HCT116 (cell line): ENCODE measurements at places on chromosomes 2 and 18.

DNA sequence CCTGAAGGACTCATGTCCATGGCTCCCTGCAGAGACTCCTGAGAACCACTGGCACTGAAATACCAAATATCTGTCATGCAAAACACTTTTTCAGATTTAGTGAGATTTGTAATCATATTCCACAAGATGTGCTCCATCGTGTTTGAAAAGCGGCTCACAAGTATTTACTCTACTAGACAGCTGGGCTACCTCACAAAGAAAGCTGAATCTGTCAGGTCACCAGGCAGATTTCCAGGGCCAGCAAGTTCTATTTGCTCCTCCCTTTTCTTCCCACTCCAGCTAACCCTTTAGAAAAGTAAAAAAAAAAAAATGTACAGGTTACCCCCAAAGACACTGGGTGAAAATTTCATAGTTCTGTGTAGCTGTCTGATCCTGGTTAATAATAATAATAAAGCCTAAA lies 22.9 kb downstream of the WIPF1 start:
- no peak for DNase-seq
- no peaks in the 10 kb centered on the region for H3K36me3 ChIP-seq
- no peak overlapping the region for H3K4me3 ChIP-seq
- H3K4me1 ChIP-seq, result no peaks in the 10 kb centered on the region
- no peak overlapping the region for H3K27ac ChIP-seq

DNA sequence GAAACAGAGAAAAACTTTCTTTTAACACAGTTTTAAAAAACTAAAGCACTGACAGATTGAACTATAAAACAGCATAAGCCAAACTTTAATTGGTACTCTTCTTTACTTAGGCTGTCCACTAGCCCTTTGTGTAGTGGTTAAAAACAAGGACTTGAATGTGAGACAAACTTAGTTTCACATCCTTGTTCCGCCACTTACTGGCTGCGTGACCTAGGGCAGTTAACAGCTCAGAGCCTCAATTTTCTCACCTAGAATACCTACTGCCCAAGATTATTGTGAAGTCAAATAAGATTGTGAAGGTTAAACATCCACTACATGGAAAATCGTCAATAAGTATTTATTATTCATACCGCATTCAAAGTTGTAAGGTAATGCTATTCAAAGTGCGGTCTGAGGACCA lies 2.0 kb downstream of the WDR35 start:
- DNase-seq, result no peak
- no peaks in the 10 kb centered on the region for H3K36me3 ChIP-seq
- no peaks in the 10 kb centered on the region for H3K27me3 ChIP-seq

DNA sequence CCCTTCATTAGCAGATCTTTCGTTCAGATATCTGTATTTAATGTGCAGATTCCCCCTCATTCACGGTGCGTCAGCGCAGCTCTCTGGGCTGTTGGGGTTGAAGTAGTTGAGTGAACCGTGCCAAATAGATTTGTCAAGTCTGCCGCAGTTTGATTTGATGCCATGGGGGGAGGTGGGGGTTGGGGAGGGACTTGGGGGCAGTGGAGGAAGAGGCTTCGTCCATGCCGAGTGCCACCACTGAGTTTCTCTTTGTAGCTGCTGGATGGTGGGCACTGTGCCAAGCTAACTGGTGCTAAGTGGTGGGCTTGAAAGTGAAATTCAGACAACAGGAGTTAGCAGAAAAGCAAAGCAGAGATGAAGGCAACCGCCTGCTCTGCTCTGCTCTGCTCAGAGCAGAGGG lies 47.9 kb downstream of the NRP2 start:
- H3K27me3 ChIP-seq, result no peaks in the 10 kb centered on the region
- H3K36me3 ChIP-seq, result no peaks in the 10 kb centered on the region
- no peak for DNase-seq

DNA sequence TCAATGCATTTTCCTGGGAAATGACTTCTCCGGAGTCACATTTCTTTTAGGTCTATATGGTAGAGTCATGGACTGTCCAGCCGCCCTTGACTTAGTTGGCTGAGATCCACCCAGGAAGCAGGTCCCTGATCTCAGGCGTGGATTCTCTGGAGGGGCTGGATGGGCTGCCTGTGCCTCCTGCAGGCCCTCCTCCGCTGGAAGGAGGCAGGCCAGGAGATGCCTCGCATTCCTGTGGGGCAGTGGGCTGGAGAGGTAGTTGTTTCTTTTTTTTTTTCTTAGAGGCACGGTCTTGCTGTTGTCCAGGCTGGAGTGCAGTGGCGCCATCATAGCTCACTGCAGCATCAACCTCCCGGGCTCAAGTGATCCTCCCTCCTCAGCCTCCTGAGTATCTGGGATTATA lies 129.0 kb upstream of the MYCN start:
- H3K4me3 ChIP-seq, result no peak overlapping the region
- H3K27me3 ChIP-seq, result peaks cover 1% of the 10 kb centered on the region; the same call in 1 of the 2 replicates
- DNase-seq, result no peak
- H3K36me3 ChIP-seq, result no peaks in the 10 kb centered on the region
- no peak overlapping the region for H3K27ac ChIP-seq

GRCh38 chr2:64637000-64637635 lies 16.6 kb downstream of the SERTAD2 start:
- no peak overlapping the region for H3K4me3 ChIP-seq
- H3K27ac ChIP-seq, result no peak overlapping the region
- peaks cover 31% of the 10 kb centered on the region for H3K4me1 ChIP-seq
- no peak for DNase-seq
- H3K36me3 ChIP-seq, result peaks cover 28% of the 10 kb centered on the region
- H3K27me3 ChIP-seq, result no peaks in the 10 kb centered on the region

- no peaks in the 10 kb centered on the region for H3K36me3 ChIP-seq
- no peaks in the 10 kb centered on the region for H3K27me3 ChIP-seq
Measured at GRCh38 chr2:199302851-199303250, 154.9 kb downstream of the SATB2 start.

- peak; percentile 45 for DNase-seq
- no peaks in the 10 kb centered on the region for H3K36me3 ChIP-seq
- H3K27ac ChIP-seq, result no peak overlapping the region
- no peak overlapping the region for H3K4me3 ChIP-seq
Measured at GRCh38 chr2:217434180-217434975, 568.4 kb downstream of the TNS1 start.
